ENCODE measurements at places on chromosomes 1 and 21.

GRCh38 chr21:41090981-41091380 lies 77.0 kb upstream of the BACE2 start:
- no peak for DNase-seq

GRCh38 chr1:219385787-219386427 lies 212.2 kb downstream of the LYPLAL1 start:
- peak; percentile 54 for DNase-seq

DNA sequence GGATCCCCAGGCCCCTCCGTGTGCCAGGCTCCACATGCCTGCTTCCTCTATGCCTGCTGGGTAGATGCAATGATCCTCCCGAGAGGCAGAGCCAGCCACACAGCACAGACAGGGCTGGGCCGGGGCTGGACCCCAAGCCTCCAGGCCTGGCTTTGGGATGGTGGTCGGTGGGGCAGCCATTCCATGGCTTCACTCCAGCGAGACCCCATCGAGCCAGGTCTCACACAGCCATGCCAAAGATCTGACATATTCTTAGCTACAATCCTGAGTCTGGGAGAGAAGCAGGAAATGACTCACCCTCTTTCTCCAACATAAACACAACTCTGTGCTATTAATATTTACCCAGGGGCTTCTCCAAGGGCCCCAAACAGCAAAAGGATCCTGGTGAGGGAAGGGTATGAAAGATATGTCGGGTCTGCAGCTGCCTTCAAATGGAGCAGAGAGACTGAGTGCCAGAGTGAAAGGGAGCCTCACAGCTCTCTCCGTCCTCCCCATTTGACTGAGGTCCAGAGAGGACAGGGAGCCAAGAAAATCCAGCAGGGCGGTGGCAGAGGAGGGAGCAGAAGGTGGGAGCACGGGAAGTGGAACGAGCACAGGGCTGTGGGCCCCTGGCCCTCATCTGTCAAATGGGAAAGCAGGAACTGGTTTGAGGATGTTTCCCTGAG lies 639.5 kb downstream of the MATN1 start:
- peak; percentile 92 for DNase-seq

GRCh38 chr1:157234705-157235273 lies 96.6 kb upstream of the ETV3 start:
- no peak for DNase-seq

- peak; percentile 78 for DNase-seq
These were observed 345.1 kb upstream of the SNX7 start for GRCh38 chr1:98316286-98316905.

DNA sequence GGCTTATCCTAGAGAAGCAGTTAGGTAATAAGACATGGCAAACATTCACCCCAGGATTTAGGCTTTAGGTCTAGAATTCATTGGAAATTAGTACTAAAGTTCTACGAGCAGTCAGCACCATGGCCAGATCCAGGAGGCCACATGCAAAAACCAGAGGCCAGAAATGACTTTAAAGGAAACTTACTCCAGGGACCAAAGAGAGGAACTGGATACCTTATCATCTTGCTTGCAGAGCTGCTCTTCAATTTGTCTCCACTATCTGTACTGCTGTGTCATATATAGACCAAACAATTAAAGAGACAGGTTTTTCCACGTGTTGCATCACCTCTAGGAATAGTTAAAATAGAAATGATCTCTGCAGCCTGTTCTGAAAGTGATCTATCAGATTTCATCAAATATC lies 127.8 kb downstream of the LMX1A start:
- DNase-seq: no peak

DNA sequence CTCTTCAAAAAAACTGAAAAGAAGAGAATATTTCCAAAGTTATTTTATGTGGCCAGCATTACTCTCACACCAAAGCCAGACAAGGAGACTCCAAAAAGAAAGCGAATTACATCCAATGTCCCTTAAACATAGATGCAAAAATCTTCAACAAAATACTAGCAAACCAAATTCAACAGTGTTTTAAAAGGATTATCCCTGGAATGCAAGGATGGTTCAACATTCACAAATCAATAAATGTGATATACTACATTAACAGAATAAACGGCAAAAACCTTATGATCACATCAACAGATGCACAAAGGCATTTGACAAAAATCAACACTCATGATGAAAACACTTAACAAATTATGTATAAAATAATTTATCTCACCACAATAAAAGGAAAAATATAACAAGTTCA lies 207.8 kb downstream of the DENND1B start:
- no peak for DNase-seq

- no peak for DNase-seq
These were observed 165.4 kb downstream of the RUNX1 start for GRCh38 chr21:34883491-34884271.

DNA sequence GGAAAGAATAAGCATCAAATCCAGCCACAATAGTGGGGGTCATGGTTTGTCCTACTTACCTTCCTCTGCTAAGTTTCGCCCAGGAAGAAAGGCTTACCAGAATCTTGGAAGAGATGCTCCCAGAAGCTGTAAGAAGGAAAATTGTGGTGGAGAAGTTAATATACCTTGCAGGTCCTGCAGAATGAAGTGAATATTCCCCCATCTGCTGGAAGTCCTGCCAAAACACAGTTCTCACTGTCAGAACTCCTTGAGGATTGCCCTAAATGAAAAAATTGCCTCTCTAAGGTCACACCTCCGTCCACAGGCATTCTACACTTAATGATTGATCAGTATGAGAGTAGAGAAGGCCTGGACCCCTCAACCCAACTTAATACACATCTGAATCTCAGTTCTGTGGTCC lies 78.4 kb upstream of the RGS21 start:
- peak; percentile 3 for DNase-seq

DNA sequence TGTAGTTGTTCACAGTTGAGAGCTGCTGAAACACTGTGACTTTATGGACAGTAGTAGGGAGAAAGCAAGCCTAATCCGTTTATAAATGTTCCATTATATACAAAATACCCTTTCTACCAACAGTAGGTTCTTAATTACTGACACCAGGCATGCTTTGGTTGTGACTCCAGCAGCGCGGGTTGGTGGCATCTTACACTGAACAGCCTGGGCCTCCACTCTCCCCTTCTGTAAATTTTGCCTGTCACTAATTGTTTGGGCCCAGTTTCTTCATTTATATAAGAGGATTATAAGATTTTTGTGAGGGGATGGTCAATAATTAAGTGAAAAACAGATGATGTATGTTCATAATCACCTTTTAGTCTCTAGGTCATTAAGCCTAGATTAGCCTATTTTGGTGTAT lies 58.2 kb downstream of the ITSN1 start:
- no peak for DNase-seq

DNA sequence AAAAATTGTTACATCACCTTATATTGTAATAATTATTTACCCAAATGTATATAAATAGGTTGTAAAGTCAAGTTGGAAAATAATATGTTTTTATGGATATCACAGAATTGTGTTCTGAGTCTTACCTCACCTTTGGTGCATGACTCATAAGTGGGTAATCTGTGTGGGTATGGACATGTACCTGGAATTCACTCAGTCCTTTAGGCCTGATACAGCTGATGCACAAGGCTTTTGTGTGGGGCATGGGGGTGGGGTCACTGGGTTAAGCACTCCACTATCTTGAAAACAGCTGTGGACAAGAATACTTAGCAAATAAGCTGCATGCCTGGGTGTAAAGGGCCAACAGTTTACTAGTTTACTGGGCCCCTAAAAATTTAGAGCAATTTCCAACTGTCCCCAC lies 34.4 kb downstream of the INKA2 start:
- DNase-seq: no peak

GRCh38 chr1:15833069-15833679 lies 14.3 kb upstream of the SPEN start:
- no peak for DNase-seq
